ENCODE measurements at places on chromosomes 4 and X.
A peak's percentile ranks its signal among the peaks of the same experiment; 100 is the strongest.

GRCh38 chr4:90328558-90328957 lies 201.4 kb downstream of the CCSER1 start:
- DNase-seq, result no peak

GRCh38 chr4:61251129-61251528 lies 51.0 kb downstream of the ADGRL3 start:
- no peak for DNase-seq

DNA sequence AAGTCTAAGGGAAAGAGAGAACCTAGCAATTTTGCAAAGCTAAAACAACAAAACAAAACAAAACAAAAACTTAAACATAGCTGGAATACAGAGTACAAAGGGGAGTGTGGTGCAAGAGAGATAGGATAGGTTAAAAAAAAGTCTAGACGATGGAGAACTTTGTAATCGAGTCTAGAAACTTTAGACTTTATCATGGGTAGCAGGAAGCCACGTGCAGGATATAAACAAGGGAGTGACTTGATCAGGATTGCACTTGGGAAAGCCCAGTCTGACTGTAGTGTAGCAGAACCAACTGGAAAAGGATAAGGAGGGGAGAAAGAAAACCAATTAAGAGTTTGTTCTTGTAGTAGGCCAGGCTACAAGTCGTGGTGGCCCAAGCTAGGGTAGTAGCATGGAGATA lies 750.1 kb downstream of the RPA4 start:
- DNase-seq, result no peak

DNA sequence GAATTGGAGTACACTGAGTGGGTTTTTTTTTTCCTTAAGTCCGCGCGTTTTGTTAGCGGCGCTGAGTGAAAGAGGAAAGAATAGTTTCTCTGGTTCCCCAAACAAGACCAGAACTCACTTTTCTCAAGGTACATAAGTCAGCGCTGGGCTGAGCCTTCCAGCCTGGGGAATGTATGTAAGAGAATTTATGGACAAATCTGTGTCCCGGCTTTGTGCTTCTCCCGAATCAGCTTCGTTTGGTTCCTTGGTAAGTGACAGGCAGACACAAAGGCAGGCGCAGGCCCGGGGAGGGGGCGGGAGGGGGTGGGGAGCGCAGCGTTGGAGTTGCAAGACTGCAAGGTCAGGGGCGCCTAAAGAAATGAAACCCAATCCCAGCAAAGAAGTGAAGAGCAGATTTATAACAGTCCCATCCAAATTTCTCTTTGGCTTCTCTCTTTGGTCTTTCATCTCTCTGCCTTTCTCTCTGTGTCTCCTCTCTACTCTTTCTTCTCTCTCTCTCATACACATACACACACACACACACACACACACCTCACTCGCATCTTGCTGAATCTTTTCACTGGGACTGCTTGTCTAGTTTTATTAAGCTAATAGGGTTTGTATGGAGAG lies 981 bp downstream of the TET2 start:
- peak; percentile 27 for DNase-seq

- no peak for DNase-seq
Measured at GRCh38 chrX:5898463-5898862, 330.2 kb downstream of the NLGN4X start.

DNA sequence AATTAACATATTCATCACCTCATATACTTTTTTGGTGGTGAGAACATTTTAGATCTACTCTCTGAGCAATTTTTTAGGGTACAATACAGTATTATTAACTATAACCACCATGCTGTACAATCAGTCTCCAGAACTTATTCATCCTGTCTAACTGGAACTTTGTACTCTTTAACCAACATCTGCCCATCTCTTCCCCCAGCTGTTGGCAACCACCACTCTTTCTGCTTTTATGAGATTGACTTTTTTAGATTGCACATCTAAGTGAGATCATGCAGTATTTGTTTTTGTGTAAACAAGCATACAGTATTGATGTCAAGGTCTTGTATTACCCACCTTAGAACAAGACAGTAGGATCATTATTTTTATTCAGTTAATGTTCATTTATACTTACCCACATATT lies 516.8 kb downstream of the RPA4 start:
- no peak for DNase-seq

DNA sequence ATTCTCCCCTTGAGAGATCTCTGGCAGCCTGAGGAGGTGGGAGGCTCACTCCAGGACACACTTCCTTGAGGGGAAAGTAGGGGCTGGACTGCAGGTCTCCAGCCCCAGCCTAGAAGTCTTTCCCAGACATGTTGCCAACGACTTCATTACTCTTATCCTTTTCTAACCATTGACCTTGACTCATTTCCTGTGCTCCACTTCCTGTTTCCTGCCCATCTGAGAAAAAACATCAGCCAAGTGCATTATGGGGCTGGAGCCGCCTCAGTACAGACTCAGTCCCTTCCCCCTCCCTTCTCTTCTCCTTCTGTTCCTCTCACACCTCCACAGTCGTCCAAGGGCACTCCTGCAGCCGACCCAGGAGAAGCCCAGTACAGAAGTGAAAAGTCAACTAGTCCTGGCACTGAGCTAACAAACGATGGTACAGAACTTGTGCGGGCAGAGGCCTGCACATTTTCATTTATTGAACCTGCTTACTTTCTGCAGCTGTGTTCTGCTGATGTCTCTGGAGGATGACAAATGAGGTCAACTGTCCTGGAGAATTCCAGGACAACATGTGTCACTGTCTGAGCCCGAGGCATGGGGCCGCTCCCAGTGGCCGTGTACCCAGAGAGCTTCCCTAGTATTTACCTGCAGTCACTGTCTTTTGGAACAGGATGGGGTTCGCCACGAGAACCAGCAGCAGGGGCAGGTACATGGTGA lies 20.1 kb downstream of the GPR143 start:
- no peak for DNase-seq

DNA sequence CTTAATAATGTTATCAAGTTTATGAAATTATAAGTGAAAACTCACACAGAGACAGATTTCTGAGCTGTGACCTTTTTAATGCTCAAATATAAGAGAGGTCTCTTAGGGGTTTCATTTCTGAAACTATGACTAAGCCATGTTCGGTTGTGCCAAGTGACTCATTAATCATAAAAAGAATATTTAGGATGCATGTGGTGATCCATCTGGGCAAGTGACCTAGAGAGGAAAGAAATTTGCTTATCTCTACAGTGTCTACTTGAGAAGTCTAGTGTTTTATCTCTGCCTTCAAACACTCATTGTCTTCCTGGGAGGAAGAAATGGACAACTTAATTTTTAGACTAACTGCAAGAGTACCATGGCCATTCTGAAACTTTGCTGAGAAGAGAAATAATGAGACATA lies 545.3 kb upstream of the GRID2 start:
- DNase-seq, result no peak

All from stimulated activated CD4-positive, alpha-beta T cell treated with anti-CD3 and anti-CD28 coated beads, Interleukin-4, amount 100 ng/mL, for 1 hour (primary cell).